ENCODE measurements at places on chromosomes 11 and 22. TPM values are rescaled to one million over a fixed set of nuclear protein-coding genes. Genes with fewer than 3 reads are reported as not detected.

DNA sequence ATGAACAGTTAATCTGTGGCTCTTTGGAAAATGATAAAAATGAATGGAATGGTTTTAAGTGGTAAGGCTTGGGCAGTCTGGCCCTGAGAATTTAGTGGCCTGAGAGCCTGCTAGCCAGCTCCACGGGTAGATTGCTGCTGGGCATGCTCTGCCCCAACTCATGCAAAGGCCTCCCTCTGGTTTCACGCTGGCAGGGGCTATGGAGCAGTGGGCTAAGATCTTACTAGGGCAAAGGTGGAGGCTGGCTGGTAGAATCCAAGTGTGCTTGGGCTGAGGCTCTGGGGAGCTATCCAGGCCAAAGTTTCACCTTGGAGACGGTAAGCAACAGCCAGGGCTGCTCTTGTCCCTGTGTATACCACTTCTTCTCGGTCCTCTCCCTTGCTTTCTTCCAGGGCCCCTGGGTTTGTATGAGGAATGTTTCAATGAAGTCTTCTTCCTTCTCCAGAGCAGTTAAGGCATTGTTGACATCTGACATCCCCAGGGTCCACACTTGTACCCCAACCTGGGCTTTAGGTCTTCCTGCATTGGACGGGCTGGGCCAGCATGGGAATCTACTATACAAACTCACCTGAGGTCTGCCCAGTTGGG is 27.4 kb downstream of the UBE2L3 start:
- DNase-seq = no peak

- no peak for DNase-seq
These were observed 126.5 kb downstream of the CASP12 start for GRCh38 chr11:104771763-104772162.

DNA sequence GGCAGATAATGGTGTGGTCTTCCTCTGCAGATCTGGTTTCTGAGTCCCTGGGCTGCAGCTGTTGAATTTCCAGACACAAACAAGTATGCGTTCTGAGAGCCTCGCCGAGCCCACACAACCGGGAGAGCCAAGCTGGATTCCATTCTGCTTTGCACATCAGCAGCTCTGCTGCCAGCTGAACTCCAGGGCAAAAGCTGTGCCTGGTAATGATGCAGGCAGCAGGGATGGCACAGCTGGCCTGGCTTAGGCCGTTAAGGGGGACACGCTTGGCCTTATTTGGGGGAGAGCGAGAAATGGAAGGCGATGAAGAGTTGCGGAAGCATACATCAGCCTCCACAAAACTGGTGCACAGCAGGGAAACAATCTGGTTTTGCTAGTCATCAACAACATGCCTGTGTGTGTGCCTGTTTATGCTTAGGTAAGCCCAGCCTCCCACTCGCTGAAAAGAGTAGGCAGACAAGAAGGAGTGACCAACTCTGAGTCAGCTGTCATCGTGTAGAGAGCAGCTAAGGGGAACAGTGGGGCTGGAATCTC is 25.1 kb downstream of the ADAMTS8 start:
- DNase-seq = peak; percentile 59

DNA sequence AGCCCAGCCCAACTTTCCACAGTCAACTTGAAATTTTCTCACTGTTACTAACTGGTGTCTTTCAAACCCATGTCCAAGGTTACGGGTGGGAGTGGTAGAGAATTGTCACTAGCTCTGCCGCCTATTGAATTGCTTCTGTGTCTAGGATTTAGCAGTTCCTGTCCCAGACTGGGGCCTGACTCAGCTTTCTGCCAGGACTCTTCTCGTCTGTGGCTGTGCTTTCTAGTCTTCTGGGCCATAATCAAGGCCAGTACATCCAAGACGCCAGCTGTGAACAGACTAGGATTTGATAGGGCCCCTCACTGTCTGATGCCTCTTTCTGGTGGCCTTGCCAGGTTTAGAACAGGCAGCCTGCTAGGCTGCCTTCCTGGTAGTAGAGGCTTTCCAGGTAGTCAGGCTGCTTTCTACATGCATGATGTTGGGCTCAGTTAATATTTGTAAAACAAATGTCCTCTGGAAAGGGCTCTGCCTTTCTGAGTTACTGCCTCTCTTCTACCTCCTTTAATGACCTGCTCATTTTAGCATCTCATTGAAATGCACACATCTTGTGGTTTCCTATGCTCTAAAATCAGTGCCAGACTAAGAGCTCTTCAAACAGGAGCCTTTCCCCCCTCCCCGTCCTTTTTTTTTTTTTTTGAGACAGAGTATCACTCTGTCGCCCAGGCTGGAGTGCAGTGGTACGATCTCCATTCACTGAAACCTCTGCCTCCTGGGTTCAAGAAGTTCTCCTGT is 13.1 kb upstream of the HIKESHI start:
- no peak for DNase-seq

- no peak for DNase-seq
These were observed 18.9 kb upstream of the CARD18 start for GRCh38 chr11:105158436-105158835.

- DNase-seq = peak; percentile 74
These were observed 102.2 kb downstream of the MICAL3 start for GRCh38 chr22:17921871-17922821.

DNA sequence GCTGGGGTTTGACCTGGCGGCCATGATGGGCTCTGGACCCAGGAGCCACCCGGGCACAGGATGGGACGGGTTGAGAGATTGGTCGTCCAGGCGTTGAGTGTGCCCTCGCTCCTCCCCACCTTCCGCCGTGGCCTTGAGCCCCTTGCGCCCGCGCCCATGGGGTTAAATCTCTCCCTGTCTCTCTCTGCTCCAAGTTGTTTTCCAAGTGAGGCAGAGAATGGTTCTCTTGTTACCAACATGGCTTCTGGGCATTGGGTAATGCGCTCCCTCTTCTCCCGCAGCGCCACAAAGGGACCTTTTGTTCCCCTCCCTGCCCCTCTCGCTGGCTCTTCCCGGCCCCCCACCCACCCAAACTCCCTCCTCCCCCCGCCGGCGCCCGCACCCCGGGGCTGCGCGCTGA is 18.8 kb upstream of the PICK1 start:
- DNase-seq = no peak

DNA sequence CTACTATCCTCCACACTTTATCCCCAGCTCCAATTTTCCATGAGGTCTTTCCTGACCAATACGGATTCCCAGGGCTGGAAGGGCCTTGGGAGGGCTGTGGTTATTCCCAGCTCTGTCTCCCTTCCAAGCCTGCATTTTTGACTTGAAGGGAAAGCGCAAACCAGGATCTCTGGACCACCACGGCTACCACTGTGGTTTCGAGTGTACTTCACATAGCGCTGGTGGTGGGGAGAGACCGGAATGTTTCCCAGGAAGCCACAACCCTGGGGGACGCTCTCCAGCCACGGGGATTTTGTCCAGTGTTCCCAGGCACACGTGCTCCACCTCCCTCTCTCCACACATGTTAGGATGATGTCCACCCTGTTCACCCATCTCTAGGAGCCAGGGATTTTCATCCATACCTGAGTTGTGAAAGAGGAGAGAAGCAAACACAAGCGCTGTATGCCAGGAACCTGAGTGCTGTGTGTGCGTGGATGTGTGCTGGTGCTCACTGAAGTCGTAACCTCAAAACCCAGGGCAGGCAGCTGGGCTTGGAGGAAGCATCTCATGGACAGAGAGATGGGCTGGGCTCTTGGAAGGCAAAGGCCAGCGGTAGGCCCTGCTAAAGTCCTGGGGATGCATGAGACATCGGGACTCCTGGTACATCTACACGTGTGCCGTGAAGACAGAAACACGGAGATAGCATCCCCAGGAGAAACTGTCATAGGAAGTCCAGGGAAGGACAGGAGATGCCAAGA is 1.3 kb upstream of the NPTXR start:
- DNase-seq = no peak

DNA sequence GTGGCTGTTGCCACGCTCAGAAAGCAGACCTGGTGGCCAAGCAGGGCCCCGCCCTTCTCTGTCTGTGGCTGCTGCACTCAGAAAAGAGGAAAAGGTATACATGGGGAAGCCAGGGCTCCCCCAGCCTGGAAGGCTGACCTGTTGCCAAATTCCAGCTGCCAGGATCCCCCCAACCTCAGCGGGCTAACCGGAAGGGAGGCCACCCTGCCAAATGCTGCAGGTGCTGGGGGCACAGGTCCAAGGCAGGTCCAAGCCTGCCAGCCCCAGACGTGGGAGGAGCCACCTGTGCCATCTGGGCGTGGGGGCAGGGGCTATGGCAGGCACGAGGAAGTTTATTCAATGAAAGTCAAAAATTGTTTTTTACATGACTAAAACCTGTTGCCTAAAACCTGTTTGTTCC is 2.6 kb downstream of the NPTXR start:
- no peak for DNase-seq

DNA sequence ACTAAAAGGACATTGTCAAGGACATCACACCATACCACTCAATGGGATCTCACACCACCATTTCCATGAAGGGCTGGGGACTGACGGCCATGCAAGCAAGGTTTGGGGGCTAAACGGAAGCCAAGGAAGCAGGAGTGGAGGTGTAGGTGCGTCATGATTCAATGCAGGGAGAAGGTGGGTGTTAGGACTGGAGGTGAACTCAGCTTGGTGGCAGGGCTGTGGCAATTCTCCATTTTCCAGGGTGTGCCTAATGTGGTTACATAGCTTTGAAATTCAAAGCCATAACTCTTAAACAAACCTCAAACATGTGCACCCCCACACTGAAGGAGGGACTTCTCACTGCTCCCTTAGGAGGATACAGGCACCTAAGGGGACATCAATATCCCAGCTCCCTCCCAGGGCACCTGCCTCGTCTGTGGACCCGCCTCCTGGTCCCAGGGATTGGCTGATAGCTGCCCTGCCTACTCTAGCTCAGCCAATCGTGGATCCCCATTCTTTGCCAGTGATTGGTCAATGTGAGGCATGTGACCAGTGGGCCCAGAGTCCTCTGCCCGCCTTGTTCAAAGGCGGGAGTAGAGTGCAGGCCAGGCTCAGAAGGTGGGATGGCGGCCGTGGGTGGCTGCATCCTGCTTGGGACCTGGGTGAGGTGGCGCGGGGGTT is 64.6 kb downstream of the CTTN start:
- DNase-seq = no peak

- no peak for DNase-seq
These were observed 42.5 kb downstream of the TTC17 start for GRCh38 chr11:43401252-43401651.

DNA sequence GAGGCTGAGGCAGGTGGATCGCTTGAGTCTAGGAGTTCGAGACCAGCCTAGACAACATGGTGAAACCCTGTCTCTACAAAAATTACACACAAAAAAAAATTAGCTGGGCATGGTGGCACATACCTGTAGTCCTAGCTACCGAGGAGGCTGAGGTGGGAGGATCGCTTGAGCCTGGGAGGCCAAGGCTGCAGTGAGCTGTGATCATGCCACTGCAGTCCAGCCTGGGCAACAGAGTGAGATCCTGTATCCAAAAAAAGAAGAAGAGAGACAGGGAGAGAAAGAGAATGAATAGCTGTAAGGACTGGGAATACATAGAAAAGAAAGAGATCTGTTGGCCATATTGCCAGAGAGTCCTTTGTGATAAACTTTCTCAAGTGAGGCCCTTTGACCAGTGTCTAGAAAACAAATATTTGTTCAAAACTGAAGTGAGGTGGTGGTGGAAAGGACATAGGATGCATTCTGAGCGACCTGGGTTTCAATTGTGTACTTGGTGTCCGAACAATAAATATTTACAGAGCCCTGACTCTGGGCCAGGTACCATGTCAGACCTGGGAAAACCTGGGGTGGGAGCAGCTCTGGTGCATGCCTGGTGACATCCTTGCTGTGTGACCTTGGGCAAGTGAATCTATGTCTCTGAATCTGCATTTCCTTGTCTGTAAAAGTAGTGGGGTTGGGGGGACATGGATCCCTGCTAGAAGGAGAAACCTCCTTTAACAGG is 89.6 kb upstream of the CRYBB3 start:
- no peak for DNase-seq

DNA sequence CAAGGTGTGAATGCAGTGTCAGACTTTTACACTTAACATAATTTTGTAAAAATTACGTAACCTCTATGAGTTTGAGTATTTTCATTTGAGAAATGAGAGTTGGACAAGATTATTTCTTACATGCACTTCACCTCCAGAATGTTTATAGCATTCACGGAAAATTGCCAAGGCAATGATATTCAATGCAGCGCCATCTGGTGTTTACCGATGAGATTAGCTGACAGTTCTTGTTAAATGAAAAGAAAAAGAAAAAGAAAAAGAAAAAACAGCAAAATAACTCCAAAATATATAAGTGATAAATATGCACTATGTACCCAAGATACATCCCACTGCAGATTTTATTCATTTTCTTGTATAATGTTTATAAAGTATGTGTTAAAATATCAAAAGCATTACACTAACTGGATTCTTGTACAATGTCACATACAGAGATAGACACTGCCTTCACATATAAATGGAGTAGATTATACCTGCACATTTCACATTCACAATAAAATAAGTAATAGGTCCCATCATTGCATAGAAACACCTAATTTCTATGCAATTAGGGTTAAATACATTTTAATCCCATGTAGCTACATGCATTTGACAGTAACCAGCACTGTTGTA is 976.3 kb upstream of the FAT3 start:
- DNase-seq = no peak

DNA sequence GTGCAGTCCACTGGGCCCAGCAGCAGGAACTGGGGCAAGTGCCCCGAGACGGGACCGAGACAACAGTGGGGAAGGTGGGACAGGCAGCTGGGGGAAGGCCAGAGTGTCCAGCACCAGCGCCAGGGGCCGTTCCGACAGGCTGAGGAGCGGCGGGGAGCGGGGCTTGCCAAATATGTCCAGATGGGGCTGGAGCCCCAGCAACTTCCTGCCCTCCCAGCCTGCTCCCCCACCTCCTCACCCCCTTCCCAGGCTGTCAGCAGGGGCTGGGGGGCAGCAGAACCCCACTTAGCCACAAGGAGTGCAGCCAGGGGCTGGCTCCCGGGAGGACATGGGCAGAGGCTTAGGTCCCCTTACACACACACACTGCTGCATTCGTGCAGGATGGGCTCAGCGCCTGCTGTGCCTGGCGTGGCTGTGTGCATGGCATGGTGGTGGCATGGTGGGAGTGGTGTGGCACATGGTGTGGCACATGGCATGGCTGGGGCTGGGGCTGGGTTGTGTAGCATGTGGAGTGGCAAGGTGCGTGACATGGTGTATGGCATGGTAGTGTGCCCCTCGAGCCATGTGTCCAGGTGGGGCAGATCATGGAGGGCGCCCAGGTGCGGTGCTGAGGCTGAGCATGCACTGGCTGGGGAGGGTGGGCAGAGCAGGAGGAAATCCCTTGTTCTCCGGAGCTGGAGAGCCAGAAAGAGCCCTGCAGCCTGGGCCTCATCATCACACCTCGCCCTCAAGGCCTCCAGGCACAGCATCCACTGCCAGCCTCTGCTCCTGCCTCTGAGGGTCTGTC is 51.7 kb downstream of the CDKN1C start:
- peak; percentile 46 for DNase-seq

GRCh38 chr11:114064216-114064615 is 4.7 kb downstream of the ZBTB16 start:
- DNase-seq = no peak

- DNase-seq = no peak
These were observed 152.5 kb upstream of the CADM1 start for GRCh38 chr11:115656669-115657068.

GRCh38 chr11:70203751-70204465 is 812 bp downstream of the FADD start:
- peak; percentile 67 for DNase-seq

IL18BP gene
- total RNA-seq = 2.7 TPM

INS gene
- 0.67 TPM for total RNA-seq

TPP1 gene
- 82.2 TPM for total RNA-seq

PARVG gene
- total RNA-seq = 7.3 TPM

GSC2 gene
- not detected for total RNA-seq

TSPAN18 gene
- 102 TPM for total RNA-seq

OR52M1 gene
- not detected for total RNA-seq

RFPL2 gene
- not detected for total RNA-seq

SYT12 gene
- 0.72 TPM for total RNA-seq

OR8G1 gene
- not detected for total RNA-seq

CLCF1 gene
- total RNA-seq = 1.7 TPM

DEPDC7 gene
- 0.27 TPM for total RNA-seq

ZP1 gene
- not detected for total RNA-seq

HPS4 gene
- 7.3 TPM for total RNA-seq

Measured in heart left ventricle (tissue), 16 donors.